ENCODE measurements at places on chromosomes 4 and X.
A peak's percentile ranks its signal among the peaks of the same experiment; 100 is the strongest.

- no peak overlapping the region for H3K4me3 ChIP-seq
- H3K27me3 ChIP-seq: no peaks in the 10 kb centered on the region
- peak overlapping the region; percentile 30 for H3K27ac ChIP-seq
- DNase-seq: no peak
These were observed 20.8 kb downstream of the EIF4E start for GRCh38 chr4:98908182-98908581.

DNA sequence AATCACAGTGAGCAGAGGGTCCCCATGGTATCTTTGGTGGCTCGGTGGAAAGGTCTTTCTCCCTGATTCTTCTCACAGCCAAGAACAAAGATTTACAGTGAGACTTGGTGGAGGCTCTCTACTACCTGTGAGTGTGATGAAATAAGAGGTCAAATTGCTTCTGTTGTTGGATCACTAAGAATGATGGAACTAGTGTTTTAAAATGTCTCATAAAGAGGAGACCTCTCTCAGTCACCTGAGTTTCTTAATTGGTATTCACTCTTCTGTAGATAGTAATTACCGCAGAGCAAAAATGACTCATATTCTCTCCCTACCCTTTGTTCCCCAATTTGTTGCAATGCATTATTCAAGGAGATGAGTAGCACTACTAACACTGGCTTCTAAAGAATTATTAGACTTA lies 100.9 kb upstream of the TBC1D9 start:
- H3K27ac ChIP-seq: no peak overlapping the region
- no peaks in the 10 kb centered on the region for H3K36me3 ChIP-seq
- no peak for DNase-seq
- H3K4me1 ChIP-seq: no peaks in the 10 kb centered on the region
- H3K27me3 ChIP-seq: peaks cover 10% of the 10 kb centered on the region
- no peak overlapping the region for H3K4me3 ChIP-seq

DNA sequence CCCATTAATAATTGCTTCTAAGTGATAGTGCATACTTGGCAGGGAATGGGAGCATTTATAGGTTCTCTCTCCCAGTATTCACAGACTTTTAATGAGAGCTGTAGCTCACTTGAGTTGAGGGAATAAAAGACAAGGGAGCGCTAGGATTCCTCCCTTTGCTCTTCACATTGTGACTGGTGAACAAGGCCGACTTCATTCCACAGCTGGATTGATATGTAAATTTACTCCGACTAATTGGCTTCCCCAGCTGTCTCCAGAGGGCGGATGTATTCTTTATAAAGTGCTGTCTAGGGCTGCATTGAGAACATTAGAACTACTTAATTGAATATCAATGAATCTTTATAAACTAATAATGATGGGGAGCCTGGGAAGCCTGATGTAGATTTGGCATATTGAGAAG lies 63.4 kb downstream of the GPR50 start:
- H3K36me3 ChIP-seq: no peaks in the 10 kb centered on the region
- no peak overlapping the region for H3K4me3 ChIP-seq
- DNase-seq: no peak

DNA sequence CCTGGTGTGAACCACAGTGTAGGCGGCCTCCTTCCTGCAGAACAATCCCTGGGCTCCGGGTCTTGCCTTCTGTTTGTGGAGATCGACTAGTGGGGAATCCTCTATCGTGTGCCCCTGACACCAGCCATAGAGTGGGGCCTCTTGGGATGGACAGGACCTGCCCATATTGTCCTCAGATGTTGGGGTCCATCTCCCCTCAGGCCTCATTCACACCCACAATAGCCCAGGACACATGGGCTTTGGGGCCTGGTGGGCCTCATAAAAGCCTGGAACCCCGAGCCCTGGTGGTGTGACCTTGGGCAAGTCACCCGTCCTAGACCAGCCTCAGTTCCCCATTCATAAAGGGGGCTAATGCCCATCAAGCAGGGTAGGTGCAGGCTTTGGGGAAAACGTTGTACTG lies 13.2 kb upstream of the GAGE10 start:
- no peak overlapping the region for H3K27ac ChIP-seq
- no peak for DNase-seq
- H3K27me3 ChIP-seq: no peaks in the 10 kb centered on the region
- H3K4me3 ChIP-seq: no peak overlapping the region
- no peaks in the 10 kb centered on the region for H3K36me3 ChIP-seq
- H3K4me1 ChIP-seq: peaks cover 19% of the 10 kb centered on the region

- H3K4me1 ChIP-seq: peaks cover 3% of the 10 kb centered on the region
- no peak for DNase-seq
- no peaks in the 10 kb centered on the region for H3K36me3 ChIP-seq
- H3K4me3 ChIP-seq: peak within 1 kb of the TSS; percentile 72
- no peak within 1 kb of the TSS for H3K27ac ChIP-seq
These were observed at the start of gene ZAR1 for GRCh38 chr4:48490012-48490679. Gene ZAR1, plus strand, starts transcription at chr4:48490252. Its CDS starts 40 bp downstream, at chr4:48490292.

DNA sequence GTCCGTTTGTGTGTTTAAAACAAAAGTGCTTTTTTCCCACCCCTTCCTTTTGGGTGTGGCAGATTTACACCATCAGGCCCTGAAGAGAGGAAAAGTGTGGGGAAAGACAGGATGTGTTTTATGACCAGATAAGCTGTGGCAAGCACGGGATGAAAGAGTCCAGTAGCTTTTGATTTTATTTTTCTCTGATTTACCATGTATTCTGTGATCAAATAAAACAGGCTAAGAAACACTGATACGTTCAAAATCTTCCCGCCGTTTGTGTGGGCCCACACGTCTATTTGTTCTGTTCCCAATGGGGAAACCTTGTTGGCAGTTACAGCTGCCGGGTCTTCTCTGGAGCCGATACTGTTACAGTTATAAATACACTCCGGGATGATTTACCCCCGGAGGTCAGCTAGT lies 10.8 kb downstream of the LRP2BP start:
- no peaks in the 10 kb centered on the region for H3K36me3 ChIP-seq
- no peak for DNase-seq
- no peak overlapping the region for H3K4me3 ChIP-seq

- no peaks in the 10 kb centered on the region for H3K27me3 ChIP-seq
- no peak overlapping the region for H3K4me3 ChIP-seq
- DNase-seq: no peak
- H3K36me3 ChIP-seq: peaks cover 9% of the 10 kb centered on the region
- no peak overlapping the region for H3K27ac ChIP-seq
These were observed 21.4 kb downstream of the USO1 start for GRCh38 chr4:75745721-75746199.

- peaks cover 35% of the 10 kb centered on the region for H3K27me3 ChIP-seq
- H3K36me3 ChIP-seq: no peaks in the 10 kb centered on the region
- peak; percentile 48 for DNase-seq
- H3K4me3 ChIP-seq: peak overlapping the region; percentile 91
These were observed 862 bp upstream of the INPP4B start for GRCh38 chr4:142846729-142847596.

GRCh38 chrX:71098302-71098701 lies 2.7 kb downstream of the FOXO4 start:
- DNase-seq: peak; percentile 83
- H3K36me3 ChIP-seq: peaks cover 3% of the 10 kb centered on the region
- peaks cover 61% of the 10 kb centered on the region for H3K4me1 ChIP-seq

- no peaks in the 10 kb centered on the region for H3K4me1 ChIP-seq
- no peaks in the 10 kb centered on the region for H3K36me3 ChIP-seq
- H3K4me3 ChIP-seq: no peak overlapping the region
- DNase-seq: no peak
These were observed 141.3 kb downstream of the CPE start for GRCh38 chr4:165520086-165520485.

DNA sequence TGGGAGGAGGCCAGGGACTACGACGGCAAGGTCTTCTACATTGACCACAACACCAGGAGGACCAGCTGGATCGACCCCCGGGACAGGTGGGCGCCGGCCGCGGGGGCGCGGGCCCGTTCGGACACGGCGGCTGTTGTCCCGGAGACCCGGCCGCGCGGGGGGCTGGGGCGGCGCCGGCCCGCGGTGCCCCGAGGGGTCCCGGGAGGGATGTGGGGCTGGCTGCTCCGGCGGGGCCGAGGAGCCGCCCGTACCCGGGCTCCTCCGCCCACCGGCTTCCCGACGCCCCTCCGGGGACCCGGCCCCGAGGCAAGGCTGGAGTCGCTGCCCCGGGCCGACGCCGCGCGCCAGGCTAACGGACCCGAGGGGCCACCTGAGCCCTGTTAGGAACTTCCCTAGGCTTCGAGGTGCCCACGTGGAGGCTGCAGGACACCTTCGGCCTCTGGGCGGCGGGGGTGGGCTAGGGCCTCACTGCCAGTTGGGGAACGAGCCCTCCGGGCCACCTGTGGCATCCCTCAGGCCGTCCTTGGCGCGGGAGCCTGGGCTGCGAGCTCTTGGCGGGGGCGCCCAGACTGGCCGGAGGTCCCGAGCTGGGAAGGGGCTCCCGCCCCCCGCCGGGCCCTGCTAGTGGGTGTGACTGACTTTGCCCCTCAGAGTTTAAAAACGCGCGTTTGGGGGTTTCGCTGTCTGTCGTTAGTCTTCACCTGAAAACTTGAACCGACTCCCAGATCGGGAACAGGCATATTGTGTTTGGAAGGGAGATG lies 660 bp downstream of the WWC2 start:
- H3K4me3 ChIP-seq: peak overlapping the region; percentile 75
- no peaks in the 10 kb centered on the region for H3K36me3 ChIP-seq
- H3K27ac ChIP-seq: no peak overlapping the region
- peaks cover 10% of the 10 kb centered on the region for H3K4me1 ChIP-seq
- DNase-seq: no peak

- H3K27ac ChIP-seq: no peak overlapping the region
- no peak overlapping the region for H3K4me3 ChIP-seq
- no peak for DNase-seq
- H3K4me1 ChIP-seq: no peaks in the 10 kb centered on the region
- H3K36me3 ChIP-seq: no peaks in the 10 kb centered on the region
- H3K27me3 ChIP-seq: peaks cover 2% of the 10 kb centered on the region
These were observed 212.2 kb upstream of the CENPE start for GRCh38 chr4:103410386-103410785.

DNA sequence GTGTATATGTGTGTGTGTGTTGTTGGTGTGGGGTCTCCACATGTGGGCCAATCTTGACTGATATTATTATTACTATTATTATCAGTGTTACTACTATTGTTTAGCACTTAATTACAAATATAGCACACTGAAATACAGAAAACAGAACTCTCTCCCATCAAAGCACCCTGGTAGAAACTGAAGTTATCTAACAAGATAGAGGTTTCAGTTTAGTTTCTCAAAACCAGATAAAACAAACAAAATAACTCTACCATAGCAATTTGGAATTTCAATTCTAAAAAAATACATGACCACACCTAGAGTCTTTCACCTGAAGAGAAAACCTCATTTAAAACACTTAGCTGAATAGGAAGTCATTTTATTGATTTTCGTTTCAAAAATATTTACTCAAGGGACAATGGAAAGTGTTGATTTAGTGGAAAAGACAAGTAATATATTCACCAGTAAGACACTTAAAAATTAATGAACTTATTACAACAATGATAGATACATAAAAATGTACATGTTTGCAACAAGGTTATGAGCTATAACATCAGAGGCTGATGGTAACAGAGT lies 252.3 kb downstream of the PDHA2 start:
- no peak overlapping the region for H3K4me3 ChIP-seq
- H3K27me3 ChIP-seq: no peaks in the 10 kb centered on the region
- H3K27ac ChIP-seq: no peak overlapping the region
- H3K4me1 ChIP-seq: no peaks in the 10 kb centered on the region

GRCh38 chrX:137290011-137290410 lies 256.2 kb upstream of the GPR101 start:
- no peaks in the 10 kb centered on the region for H3K36me3 ChIP-seq
- no peaks in the 10 kb centered on the region for H3K4me1 ChIP-seq
- DNase-seq: no peak
- H3K27ac ChIP-seq: no peak overlapping the region
- no peak overlapping the region for H3K4me3 ChIP-seq

- DNase-seq: no peak
- no peaks in the 10 kb centered on the region for H3K36me3 ChIP-seq
These were observed 81.2 kb downstream of the SHROOM3 start for GRCh38 chr4:76515975-76516843.

- H3K27ac ChIP-seq: no peak overlapping the region
- no peak for DNase-seq
- H3K4me1 ChIP-seq: peaks cover 1% of the 10 kb centered on the region
- H3K27me3 ChIP-seq: no peaks in the 10 kb centered on the region
- no peak overlapping the region for H3K4me3 ChIP-seq
These were observed 145.4 kb downstream of the REELD1 start for GRCh38 chr4:146359771-146360170.

DNA sequence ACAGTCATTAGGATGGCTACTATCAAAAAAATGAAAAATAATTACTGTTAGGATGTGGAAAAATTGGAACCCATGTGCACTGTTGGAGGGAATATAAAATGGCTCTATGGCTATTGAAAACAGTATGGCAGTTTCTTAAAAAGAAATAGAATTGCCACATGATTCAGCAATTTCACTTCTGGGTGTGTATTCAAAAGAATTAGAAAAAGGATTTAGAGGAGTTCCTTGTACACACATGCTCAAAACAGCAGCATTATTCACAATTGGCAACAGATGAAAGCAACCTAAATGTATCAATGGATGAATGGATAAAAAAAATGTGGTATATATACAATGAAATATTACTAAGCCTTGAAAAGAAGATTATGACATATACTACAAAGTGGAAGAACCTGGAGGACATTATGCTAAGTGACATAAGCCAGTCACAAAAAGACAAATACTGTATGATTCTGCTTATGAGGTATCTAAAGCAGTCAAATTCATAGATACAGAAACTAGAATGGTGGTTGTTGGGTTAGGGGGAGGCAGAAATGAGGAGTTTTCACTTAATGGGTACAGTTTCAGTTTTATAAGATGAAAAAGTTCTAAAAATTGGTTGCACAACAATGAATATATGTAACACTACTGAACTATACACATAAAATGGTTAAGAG lies 123.2 kb downstream of the ELOVL6 start:
- no peaks in the 10 kb centered on the region for H3K4me1 ChIP-seq
- no peak for DNase-seq
- peaks cover 4% of the 10 kb centered on the region for H3K36me3 ChIP-seq
- no peak overlapping the region for H3K27ac ChIP-seq
- H3K4me3 ChIP-seq: no peak overlapping the region

- peaks cover 16% of the 10 kb centered on the region for H3K4me1 ChIP-seq
- H3K27ac ChIP-seq: peak overlapping the region; percentile 92
- peak overlapping the region; percentile 93 for H3K4me3 ChIP-seq
- H3K27me3 ChIP-seq: no peaks in the 10 kb centered on the region
- DNase-seq: peak; percentile 78
These were observed 36.6 kb downstream of the CCNG2 start for GRCh38 chr4:77193511-77194102.

DNA sequence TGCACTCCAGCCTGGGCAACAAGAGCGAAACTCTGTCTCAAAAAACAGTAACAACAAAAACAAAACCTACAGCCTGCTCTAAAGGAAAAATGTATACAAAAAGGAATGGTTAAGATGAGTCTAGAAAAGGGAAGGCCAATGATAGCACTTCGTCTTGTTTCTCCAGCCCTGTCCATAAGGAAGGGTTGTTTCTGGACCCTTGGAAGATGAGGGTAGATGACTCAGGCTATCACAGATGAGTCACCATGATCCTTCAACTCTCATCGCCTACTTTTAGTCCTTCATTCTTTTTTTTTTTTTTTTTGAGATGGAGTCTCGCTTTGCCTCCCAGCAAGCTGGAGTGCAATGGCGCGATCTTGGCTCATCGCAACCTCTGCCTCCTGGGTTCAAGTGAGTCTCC lies 8.8 kb downstream of the PLA2G12A start:
- no peak for DNase-seq
- H3K4me3 ChIP-seq: no peak overlapping the region
- H3K4me1 ChIP-seq: peaks cover 27% of the 10 kb centered on the region
- H3K27me3 ChIP-seq: no peaks in the 10 kb centered on the region
- peaks cover 24% of the 10 kb centered on the region for H3K36me3 ChIP-seq

- H3K27me3 ChIP-seq: peaks cover 4% of the 10 kb centered on the region
- no peaks in the 10 kb centered on the region for H3K36me3 ChIP-seq
- H3K27ac ChIP-seq: no peak overlapping the region
- no peaks in the 10 kb centered on the region for H3K4me1 ChIP-seq
- no peak for DNase-seq
These were observed 14.0 kb upstream of the MFAP3L start for GRCh38 chr4:170040031-170040680.

Measured in naive thymus-derived CD8-positive, alpha-beta T cell (primary cell).